ENCODE measurements at places on chromosomes 3 and 15.

DNA sequence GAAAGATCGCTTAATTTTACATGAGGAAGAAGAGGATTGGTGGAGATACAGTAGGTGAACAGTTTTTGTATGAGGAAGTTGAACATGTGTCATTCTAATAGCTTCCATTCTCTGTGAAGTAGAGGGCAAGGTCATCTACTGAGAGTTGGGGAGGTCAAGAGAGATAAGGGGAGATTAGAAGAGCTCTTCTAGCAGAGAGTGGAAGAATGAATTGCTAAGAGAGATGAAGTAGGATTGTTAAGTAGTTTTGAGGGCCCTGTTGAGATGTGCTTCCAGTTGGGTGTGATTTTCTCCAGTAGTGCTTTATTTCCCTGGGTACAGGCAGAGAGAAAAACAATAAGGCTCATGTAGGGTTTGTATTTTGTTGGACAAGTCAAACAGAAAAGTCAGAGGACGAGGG, 5.2 kb downstream of the OPA1 start:
- no peak for DNase-seq

GRCh38 chr15:89149501-89150101, 61.3 kb downstream of the ABHD2 start:
- DNase-seq: no peak

DNA sequence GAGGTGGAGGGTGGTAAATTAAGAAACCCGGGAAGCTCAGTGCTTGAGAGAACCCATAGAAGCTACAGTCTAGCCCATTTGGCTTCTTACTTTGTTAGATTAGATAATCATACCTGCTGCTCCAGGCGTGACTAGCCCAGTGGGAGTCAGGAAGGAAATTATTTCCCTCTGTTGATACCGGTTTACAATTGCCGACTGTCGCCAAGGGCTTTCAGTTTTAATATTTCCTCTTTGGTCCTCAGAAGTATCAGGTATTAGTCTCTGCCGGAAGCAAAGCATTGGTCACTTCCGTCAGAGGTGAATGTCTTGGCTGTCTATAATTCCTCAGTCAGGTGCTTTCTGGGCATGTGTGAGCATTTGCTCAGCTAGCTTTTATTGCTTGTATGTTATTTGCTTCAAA, 75.2 kb downstream of the LPP start:
- no peak for DNase-seq

DNA sequence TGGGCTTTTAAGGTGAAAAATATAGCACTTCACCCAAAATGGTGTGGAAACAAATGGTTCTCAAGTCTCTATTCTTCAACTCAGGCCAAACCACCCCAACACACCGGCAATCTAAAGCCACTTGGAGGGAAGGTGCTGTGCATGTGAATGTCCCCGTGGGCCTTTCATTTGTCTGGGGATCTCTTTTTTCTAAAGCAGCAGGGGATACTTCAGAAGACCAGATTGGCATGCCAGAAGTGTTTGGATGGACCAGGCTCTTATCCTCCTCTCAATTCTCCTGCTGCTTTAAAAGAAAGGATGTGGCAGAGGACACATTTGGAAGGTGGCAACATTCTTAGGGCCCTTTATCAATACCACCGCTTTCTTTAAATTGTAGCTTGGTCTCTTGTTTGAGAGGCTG, 193.1 kb downstream of the MEIS2 start:
- no peak for DNase-seq

DNA sequence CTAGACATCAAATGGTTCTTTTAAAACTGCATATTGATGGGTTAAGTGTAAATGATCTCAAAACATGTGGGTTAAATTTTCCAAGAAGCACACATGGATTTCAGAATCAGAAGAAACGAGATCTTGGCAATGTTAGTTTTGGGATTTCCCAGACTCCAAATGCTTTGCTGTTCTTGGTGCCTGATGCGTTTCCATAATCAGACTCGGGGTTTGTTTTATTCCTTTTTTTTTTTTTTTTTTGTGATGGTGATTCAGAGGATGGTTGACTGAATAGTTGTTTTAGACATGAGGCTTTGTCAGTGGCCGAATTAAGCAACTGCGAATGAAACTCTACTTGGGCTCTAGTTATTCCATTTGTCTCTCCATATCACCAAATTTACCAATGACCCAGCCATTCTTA, 52.2 kb upstream of the FAM98B start:
- no peak for DNase-seq

- DNase-seq: no peak
These were observed 40.6 kb downstream of the SLC25A26 start for GRCh38 chr3:66261355-66261754.

DNA sequence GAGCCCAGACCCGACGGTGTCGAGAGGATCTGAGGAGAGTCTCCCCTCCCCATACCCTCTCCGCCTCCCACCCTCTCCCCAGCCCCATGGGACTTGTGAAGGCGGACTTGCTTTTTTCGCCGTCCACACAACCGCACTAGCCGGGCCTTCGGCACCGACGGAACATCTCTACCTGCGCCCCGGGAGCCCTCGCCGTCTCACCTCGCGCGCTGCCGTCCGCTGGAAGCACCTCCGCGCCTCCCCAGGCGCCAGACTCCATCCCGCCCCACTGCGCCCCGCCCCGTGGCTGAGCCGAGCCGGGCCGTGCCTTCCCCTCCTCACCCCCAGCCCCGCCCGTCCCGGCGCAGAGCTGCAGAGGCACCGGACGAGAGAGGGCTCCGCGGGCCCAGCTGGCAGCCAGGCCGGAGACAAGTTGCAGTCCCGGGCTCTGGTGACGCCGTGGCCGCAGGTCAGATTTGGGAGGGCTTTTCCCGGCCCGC, at the start of the genes DUOX1 and DUOXA1:
TSS of gene DUOX1 (plus strand) at position 344 of the 479 bp plus-strand sequence. CDS start 1,973 bp downstream, outside the sequence.
TSS of gene DUOXA1 (minus strand) at position 229 of the 479 bp plus-strand sequence. CDS start 6,865 bp downstream, outside the sequence.
- peak; percentile 47 for DNase-seq

DNA sequence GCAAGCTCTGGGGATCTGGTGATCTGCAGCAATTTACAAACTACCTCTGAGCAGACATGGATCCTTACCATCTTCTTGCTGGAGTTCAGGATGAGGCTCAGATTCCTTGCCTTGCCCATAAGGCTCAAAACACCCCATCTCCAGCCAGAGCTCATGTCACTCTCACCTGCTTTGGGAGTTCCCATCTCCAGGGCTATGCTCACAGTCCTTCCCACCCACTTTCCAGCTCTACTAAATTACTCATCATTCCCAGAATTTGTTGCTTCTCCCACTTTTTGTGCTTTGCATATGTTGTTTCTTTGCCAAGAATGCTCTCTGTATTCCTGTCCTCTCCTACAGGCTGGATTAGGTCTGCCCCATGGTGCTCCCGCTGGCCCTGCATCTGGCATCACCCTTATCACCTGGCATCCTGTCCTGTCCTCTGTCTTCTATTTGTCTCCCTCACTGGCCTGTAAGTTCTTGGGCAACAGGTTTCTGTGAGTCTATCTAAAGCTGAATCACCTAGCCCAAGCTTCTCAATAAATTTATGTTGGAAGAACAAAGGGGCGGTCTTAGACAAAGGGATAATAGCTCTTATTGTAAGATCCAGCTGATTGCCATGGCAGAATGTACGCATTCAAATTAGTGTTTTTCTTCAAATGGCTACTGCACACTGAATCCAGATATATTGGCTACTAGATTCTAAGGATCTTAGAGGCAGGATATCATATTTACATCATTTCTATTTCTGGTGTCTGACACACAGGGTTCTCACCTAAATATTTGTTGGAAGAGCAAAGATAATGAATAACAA, 179.2 kb downstream of the CLSTN2 start:
- no peak for DNase-seq

DNA sequence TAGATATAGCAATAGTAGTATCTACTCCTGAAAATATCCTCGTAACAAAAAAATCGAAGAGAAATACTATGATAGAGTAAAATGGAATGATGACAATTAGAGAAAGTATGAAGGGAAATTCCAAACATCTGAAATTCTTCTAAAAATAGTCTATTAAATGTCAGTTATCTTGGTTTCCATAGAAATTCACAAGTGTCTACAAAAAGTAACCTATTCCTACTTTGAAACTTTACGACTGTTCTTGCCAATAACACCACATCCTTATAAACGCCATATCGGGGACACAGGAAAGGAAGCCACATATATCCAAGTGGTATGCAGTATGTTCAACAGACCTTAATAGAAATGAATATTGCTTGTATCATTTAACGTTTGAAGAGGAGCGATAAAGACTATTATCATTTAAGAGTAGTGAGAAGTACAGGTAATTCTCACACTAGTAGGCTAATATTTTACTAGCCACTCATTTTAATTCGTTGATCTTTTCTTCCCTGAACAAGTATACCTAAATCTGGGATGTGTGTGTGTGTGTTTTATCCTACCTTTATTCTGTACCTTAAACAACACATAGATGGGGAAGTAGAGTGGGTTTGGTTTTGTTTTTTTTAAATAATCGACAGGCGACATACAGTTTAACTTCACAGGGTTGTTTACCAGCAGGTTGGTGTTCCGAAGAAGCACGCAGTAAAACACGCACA, 1.2 kb downstream of the GPR176 start:
- DNase-seq: no peak

Measured in activated CD4-positive, alpha-beta T cell treated with anti-CD3 and anti-CD28 coated beads for 48 hours (primary cell).